ENCODE measurements at places on chromosomes 12 and 14.

- DNase-seq: no peak
Measured at GRCh38 chr12:104505095-104505818, 48.5 kb downstream of the CHST11 start.

DNA sequence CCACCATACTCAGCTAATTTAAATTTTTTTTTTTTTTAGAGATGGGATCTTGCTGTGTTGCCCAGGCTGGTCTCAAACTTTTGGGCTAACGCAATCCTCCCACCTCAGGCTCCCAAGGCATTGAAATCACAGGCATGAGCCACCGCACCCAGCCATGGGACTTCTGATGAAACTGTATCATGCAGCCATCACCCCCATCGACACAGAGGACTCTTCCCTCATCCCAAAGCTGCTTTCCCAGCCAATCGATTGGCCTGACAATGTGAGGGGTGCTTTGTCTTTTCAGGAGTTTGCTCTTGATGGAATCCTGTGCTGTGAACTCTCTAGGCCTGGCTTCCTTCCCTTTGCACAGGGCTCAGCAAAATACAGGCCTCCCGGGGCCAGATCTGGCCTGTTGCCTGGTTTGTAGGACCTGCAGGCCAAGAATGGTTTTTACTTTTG is 59.6 kb upstream of the NCOR2 start:
- DNase-seq: no peak

GRCh38 chr14:51395361-51395849 is 155.4 kb downstream of the TMX1 start:
- DNase-seq: no peak

GRCh38 chr14:54047645-54048308 is 91.2 kb upstream of the BMP4 start:
- no peak for DNase-seq

GRCh38 chr12:94031763-94032162 is 116.6 kb upstream of the PLXNC1 start:
- DNase-seq: no peak

DNA sequence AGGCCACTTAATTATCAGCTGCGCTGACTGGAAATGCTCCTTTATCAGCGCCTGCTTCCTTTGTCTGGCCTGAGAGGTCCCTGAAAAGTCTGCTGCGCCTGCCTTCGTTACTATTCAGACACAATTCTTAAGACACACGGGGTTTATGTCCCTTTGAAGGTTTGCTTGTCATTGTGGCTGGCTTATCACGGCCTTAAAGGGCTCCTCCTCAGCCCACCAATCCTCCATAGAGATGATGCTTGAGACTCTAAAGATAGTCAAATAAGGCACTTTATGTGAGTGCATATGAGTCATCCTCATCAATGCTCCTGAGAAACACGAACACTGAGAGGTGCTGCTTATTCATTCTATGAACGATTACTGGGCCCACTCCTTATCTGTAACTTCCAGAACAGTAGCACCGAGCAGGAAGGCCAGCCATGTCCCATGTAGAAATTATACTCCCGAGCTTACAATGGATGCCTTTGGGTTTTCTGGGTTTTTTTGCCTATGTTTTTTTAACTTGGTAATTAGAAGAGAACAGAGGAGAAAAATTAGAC is 1268.2 kb upstream of the TMEM132C start:
- DNase-seq: no peak
